ENCODE measurements at places on chromosomes 2 and 18.

DNA sequence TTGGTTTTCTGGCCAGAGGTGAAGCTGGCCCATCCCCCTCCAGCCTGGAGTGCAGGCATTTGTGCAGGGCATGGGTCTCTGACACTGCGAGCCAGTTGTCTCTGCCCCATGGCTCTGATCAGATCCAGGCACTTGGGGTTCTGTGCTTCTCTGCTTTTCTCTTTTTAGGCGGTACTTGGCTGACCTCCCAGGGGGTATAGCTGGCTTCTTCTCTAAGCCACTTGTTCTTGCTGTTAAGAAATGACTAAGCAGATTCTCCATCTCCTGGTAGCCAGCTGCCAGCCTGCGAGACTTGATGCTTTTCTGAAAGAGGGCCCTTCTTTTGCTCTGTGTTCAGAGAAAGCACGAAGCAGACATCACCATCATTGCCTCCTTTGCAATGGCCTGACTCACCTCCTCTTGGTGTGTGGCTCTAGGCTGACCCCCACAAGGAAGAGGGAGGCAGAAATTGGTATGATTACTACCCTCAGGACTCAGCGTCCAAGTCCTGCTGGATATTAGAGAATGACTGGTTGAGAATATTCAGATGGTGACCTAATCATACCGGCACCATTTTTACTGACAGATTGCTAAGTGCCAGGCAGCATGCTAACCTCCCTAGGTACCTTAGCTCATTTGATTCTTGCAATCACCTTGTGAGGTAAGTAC, 32.7 kb downstream of the TNP1 start:
- DNase-seq: peak; percentile 83

DNA sequence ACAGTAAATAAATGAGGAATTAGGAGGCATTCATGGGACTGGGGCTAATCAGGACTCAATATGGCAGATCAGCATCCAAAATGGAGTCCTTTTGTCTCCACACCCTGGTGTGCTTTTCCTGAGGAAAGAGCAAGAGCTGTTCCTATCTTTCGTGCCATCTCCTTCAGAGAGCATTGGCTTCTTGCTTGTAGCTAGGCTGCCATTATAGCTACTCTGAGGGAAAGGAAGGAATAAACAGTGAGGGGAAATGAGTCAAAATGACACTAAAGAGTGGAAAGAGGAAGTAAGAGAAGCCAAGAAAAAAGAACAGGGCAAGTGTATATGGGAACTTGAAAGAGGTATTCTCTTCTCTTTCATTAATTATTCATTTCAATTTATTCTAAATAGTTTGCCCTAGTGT, 8.4 kb upstream of the NMI start:
- DNase-seq: no peak

GRCh38 chr2:42223855-42224268, 54.7 kb downstream of the EML4 start:
- no peak for DNase-seq

GRCh38 chr2:123913143-123913735, 111.8 kb upstream of the CNTNAP5 start:
- DNase-seq: no peak
